ENCODE measurements at places on chromosomes 3 and 15.

- DNase-seq, result no peak
These were observed 400.8 kb upstream of the PROK2 start for GRCh38 chr3:72185549-72186399.

DNA sequence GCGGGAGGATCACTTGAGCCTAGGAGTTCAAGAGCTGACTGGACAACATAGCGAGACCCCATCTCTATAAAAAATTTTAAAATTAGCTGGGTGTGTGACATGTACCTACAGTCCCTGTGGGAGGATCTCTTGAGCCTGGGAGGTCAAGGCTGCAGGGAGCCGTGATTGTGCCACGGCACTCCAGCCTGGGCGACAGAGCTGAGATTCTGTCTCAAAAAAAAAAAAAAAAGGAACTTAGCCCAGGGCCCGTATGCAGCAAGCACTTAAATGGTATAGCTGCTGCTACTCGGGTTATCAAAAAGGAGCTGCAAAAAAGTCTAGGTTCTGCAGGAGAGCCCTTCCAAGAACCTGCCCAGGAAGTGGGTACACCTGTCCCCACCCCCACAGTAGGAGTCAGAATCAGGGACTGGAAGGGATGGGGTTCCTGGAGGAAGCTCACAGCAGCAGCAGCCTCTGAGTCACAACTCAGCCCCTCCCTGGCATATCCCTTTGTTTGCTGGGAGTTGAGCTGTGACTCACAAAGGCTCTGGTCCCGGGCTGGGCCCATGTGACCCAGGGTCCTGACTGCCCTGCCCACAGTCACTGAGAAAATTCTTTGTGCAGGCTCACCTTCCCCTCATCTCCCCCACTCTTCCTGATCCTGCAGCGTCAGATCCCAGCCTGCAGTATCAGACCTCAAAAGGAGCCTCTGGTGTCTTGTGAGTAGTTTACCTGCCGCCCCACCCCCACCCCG, at the start of gene SPATA12:
Gene SPATA12 (plus strand): TSS at position 576 of the 733 bp plus-strand sequence. CDS start 13,031 bp downstream, outside the sequence.
- peak; percentile 13 for DNase-seq

GRCh38 chr15:74608786-74609185, 6.8 kb upstream of the CLK3 start:
- no peak for DNase-seq

- peak; percentile 20 for DNase-seq
These were observed at the start of gene GRAMD1C for GRCh38 chr3:113838631-113839209. Gene GRAMD1C, plus strand, starts transcription at chr3:113838788. Its CDS starts 122 bp downstream, at chr3:113838910.

GRCh38 chr3:93923006-93923405, 50.7 kb downstream of the PROS1 start:
- DNase-seq, result no peak
